BJ (cell line): ENCODE measurements at places on chromosomes 5 and 9.

GRCh38 chr5:93595420-93596147, 12.6 kb downstream of the NR2F1 start:
- no peak for DNase-seq

DNA sequence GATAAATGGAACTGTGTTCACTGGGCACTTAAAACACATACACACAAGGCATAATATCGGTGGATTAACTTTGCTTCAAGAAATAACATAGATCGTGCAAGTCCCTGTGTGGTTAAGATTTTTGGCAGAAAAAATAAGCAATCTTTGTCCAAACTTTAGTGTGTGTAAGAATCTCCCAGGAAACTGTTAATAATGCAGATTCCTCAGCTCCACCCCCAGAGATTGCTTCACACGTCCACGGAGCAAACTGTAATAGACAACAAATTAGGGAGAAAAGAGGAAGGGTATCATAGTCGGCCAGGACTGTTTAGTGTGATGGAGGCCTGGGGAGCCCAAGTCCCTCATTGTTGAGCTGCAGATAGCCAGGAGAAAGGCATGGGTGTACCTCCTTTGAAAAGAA, 84.8 kb downstream of the PJA2 start:
- no peak for DNase-seq

DNA sequence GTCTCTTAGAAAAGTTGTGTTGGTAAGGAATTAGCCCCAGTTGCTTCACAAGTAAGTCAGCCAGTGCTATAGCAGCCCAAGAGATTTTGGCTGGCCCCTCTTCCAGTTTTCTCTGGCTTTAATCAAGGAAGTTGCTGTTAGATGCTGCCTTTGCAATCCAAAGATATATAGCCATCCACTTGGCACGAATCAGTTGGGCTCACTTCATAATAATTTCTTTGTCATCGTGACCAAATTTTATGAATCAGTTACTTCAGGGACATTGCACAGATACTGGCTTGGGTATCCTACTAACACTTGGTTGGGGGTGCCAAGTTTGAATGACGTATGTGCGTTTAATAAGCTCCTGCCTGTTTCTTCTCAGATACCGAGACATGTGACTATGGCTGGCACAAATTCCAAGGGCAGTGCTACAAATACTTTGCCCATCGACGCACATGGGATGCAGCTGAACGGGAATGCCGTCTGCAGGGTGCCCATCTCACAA, 81.5 kb downstream of the VCAN start:
- no peak for DNase-seq

DNA sequence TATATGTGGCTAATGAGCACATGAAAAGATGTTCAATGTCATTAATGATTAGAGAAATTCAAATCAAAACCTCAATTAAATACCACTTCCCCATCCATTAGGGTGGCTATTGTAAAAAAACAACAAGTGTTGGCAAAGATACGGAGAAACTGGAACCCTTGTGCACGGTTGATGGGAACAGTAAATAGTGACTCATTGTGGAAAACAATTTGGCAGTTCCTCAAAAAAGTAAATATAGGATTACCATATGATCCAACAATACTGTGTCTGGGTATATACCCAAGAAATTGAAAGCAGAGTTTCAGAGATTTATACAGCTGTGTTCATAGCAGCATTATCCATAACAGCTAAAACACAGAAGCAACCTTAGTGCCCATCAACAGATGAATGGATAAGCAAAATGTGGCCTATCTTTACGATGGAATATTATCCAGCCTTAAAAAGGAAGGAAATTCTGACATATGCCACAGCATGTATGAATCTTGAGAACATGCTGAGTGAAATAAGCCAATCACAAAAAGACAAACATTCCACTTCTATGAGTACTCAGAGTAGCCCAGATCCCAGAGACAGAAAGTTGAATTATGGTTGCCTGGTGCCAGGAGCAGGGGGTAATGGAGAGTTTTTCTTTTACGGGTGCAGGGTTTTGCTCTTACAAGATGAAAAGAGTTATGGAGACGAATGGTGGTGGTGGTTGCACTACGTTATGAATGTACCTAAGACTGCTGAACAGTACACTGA, 41.4 kb upstream of the LRRC14B start:
- no peak for DNase-seq

DNA sequence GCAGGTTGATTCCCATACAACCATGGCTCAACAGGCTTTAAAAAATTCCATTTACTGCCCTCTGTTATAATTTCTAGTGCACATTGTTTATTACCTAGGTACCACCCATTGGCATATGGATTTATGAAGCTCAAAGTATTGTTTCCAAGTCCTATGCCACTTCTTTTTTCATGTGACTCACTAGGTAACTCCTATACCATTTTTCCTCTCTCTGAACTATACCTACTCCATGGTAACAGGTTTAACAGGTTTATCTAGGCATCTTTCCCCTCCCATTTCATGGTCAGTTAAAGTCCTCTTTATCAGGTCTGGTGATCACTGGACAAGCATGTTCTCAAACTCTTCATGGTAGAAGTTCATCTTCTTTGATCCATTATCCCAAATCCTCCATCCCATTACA, 49.6 kb upstream of the ABCA1 start:
- DNase-seq = no peak

DNA sequence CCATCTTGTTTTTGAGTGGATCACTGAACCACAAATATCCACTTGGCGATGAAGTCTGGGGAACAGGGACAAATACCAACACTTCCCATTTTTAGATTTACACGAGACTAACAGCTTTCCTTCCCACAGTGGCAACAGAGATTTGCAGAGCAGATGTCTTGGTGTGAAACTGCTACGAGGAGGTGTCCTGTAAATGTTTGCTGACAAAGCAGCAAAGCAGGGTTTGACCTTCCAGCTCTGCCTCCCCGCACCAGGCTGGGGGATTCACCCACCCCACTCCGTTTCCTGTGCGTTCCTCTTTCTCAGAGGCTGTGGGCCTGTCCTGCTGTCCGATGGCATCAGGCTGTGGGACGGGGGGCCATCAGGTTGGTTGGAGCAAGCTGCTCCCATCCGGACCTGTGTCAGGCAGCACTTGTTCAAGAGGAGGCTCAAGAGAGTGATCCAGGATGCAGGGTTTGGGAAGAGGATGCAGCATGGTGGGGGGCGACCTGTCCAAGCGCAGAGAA, 693 bp upstream of the RGS3 start:
- no peak for DNase-seq

- DNase-seq = no peak
Observed at GRCh38 chr5:147445090-147445489, 64.8 kb downstream of the DPYSL3 start.

GRCh38 chr9:108854641-108855528, 901 bp downstream of the ACTL7B start:
- DNase-seq = no peak
